ENCODE measurements at places on chromosomes 3 and 15. TPM values are rescaled to one million over a fixed set of nuclear protein-coding genes. Genes with fewer than 3 reads are reported as not detected.

The RASL12 gene
- total RNA-seq = not detected

The SI gene
- total RNA-seq = not detected

The PRC1 gene
- 24.4 TPM for total RNA-seq

The PIGB gene
- 21.5 TPM for total RNA-seq

The ITIH4 gene
- 35.8 TPM for total RNA-seq

The GOLGA8T gene
- not detected for total RNA-seq

The PLAAT1 gene
- not detected for total RNA-seq

The KIF23 gene
- total RNA-seq = 0.71 TPM

The SPATA12 gene
- total RNA-seq = not detected

The IMPG2 gene
- total RNA-seq = 0.45 TPM

The ARGFX gene
- total RNA-seq = not detected

The SERPINI2 gene
- not detected for total RNA-seq

The CSPG4 gene
- not detected for total RNA-seq

The ADAMTS17 gene
- 13.2 TPM for total RNA-seq

The SCAANT1 gene
- total RNA-seq = 2.1 TPM

Measured in CD4-positive, alpha-beta T cell (primary cell).